GM03348 (cell line): ENCODE measurements at places on chromosomes 6 and 20.

DNA sequence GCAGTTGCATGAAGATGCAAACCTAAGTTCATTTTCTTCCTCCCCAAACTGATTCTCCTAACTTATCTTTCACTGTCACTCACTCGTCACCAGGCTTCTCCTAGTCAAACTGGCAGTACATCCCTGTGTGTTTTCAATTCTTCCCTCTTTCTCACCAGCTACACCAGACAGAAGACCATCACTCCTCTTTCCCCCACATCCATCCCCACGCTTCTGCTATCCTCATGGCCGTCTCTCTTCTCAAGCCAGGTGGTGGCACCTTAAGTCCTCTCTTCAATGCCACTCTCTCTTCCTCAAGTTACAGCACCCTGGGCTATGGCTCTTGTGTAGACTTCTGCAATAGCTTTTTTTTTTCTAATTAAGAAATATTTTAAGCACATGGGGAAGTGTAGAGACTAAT lies 14.4 kb upstream of the TREM2 start:
- no peak for DNase-seq

DNA sequence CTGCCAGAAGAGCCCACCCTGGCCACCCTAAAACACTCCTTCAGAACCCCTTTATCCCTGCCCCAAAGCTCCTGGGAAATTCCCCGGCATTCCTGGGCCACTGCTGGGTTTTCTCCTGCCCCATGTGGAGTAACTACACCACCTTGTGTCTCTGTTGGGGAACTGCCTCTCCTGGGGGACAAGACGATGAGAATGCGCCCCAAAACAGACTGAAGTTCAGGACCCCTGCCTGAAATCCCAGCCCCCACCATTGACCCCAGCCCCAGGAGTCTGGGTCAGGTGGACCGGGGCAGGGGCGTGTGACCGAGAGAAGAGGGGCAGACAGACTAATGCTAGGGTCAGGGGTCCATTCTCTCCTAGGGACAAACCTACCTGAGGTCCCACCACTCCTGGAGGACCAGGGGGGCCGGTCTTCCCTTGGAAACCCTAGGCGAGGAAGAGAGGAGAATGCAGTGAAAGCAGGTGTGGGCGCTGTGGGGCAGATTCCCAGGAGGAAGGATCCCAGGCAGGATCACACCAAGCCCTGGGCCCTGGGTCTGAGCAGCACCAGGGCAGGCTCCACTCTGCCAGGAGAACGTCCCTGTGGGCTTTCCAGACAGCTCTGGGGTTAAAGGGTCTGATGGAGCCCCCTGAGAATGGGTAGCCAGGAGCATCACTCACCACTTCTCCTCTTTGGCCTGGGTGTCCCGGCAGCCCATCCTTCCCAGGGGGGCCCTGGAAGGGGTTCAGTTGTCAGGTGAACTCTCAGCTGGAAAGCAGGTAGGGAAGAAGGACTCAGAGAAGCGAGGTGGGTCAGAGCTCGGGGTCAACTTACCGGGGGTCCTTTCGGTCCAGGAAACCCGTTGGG lies 19.4 kb downstream of the COL11A2 start:
- DNase-seq = peak; percentile 79

DNA sequence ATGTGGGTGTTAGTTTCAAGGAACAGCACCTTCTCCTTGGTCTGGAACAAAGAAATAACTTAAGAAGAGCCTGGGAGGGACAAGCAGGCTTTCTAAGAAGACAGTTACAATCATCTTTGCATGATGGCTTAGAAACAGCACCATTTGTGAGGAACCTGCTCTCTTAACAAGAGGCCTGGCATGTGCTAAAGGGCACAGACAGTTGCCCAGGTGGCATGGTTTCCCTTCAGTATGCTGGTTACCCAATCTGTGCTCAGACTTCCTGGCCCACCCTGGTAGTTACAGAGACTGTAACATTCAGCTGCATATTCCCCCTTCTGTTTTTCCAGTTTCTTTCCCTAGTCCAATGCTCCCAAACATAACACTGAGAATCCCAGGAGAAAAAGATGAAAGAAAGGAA lies 84.0 kb downstream of the CHD6 start:
- DNase-seq = no peak

- DNase-seq = peak; percentile 34
Observed at GRCh38 chr6:73523434-73524123, 2.7 kb upstream of the EEF1A1 start.

DNA sequence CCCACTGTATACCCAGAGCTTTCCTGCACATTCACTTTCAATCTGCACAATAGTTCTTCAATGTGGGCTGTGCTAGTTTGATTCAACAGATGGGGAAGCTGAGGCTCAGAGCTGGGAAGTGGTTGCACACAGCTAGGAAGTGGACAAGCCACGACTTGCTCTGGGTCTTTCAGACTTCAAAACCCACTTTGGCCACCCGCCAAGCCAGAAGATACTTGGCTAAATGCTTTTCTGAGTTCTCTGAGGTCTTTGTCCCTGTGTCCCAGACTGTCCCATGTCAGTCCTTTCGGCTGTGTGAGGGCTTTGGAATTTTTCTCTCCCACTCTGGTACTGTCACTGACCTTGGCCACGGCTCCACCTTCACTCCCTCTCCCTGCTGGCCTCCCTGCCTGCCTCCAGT lies 10.6 kb downstream of the PDYN start:
- DNase-seq = no peak

GRCh38 chr20:59334651-59335300 lies 34.4 kb downstream of the EDN3 start:
- DNase-seq = no peak

DNA sequence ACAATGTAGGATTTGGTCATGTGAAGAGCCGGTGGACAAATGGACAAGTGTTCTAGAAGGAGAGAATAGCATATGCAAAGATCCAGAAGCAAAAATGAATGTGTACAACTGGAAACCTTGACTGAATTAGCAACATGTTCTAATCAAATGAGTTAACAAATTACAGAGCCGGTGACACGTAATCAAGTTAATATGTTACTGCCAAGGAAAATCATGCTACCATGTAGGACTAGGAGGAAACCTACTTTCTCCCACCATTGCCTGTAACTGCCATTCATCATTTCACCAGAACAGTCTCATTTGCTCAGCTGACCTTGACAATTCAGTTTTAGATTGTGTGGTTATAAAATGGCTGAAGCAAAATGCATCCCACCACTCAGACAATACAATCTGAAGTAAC lies 179.4 kb downstream of the KIF16B start:
- no peak for DNase-seq

DNA sequence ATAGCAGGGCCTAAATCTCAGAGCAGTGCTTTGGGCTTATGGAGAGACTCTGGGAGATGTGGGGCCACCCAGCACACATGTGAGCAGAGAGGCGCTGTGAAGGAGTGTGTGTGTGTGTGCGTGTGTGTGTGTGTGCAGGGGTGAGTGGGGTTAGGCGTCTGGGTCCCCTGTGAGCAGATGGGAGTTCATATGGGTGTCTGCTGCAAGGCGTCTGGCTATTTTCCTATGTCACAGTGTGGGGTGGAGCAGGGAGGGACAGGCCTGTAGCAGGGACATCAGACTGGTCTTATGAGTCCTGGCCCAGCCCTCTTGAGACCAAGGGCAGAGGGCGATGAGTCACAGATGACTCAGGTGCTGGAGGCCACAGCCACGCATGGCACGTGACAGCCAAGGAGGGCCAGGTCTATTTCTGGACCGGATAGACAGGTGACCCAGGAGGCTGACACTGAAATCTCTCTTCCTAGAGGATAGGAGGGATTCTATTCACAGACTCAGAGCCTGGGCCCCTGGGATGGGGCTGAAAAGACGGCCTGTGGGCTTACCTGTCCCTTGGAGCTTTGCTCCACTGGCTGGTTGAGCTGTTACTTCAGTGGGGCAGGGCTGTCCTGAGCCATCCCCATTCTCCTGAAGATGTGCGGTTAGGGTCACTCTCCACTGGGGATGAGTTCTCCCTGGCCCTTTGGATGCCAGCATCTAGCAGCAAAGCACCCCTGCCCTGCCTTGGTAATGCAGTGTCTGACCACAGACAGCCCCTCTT lies 28.9 kb downstream of the VEGFA start:
- DNase-seq = peak; percentile 67

- no peak for DNase-seq
Observed at GRCh38 chr6:93894521-93894920, 475.2 kb upstream of the EPHA7 start.

GRCh38 chr6:23499549-23499948 lies 626.5 kb upstream of the NRSN1 start:
- no peak for DNase-seq

DNA sequence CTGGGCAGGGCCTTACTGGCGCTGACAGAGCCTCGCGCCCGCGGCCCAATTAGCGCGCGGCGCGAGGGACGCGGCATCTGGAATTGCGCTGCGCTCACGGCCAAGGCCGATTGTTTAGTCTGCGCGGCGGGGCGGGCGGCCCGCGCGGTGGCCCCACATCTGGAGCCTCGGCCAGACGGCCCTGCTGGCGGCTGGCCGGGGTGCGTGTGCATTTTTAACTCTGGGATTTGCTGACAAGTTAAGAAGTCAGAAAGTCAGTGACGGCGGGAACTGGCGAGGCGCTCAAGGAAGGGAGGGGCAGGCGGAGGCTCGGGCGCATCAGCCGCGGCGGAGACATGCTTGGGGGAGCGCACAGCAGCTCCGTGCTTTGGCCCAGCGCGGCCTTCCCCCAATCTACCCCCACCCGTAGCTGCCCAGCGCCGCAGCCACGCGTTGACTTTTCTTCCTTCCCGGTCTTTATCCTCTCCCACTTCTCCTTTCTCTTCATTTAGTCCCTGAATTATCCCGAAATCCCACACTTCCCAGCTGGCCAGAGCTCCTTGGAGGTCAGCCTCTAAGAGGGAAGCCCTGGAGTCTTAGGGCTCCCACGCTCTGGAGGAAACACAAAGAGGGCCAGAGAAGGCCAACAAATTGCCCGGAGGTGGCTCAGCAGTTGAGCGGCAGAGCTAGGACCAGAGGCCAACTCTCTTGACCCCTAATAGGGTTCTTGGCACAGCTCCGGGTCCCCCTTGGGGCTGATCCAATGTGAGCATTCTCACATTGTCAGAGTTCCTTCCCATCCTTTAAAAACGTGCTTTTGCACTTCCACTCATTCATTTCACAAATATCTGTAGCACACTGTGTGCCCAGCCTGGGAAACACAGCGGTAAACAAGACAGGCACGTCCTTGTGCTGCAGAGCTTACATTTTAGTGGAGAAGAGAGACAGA lies 40.8 kb upstream of the FOXP4 start:
- peak; percentile 87 for DNase-seq

DNA sequence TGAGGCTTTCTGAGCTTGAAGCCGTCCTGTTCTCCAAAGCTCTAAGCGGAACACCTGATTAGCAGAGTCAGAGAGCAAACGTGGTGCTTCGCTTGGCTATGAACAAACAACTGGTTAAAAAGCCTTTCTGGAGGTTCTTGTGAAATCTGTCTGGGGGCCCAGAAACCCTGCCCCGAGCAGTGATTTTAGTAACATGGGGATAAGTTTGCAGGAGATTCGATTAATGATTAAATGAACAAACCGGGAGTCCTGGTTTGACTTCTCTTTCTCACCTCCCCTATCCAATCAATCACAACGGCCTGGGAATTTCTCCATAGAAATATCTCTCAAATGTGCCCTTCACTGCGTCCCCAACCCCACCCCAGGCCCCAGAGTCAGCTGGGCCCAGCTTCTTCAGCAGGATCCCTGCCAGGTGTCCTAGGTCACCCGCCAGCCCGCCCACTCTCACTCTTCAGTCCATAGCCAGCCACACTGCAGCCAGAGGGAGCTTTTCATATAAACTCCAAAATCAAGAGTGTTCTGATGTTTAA lies 43.6 kb downstream of the ZDHHC14 start:
- DNase-seq = no peak

DNA sequence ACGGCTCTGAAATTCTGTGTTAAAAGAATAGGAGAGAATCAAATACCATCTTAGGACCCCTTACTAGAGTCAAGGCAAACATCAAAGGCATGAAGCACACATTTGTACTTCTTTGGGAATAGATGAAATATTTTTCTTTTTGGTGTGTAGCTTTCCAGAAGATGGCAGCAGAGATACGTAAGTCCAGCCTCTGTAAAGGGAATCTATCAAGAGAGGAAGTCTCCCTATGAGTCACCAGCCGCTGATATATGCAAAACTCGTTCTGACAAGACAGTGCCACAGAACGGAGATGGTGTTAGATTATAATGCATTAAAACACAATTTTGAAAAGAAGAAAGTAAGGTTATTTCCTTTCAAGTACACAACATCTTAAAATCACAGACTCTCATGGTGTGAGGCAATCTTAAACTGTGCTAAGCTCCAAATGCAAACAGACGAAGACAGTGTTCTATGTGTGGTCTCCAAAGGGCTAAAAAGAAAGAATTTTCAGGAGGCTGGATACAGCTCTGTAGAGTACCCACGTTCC lies 120.0 kb upstream of the AGPAT4 start:
- peak; percentile 89 for DNase-seq

DNA sequence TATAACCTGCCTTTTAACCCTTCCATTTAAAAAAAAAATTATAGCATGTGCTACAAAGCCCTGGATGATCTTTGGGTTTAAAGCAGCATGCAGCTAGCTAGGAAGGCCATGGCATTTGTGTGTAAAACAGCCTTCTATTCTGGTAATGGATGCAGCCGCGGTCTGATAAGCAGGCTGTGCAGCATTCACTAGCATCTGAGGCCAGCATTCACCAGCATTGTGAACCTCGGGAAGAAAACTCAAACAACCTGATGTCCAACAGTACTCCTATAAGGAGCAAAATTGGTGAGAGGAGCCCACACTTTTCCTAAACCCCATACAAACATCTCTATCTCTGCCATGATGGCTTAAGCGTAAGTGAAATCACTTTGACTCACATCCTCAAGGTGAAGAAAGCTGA lies 265.5 kb downstream of the PTPRT start:
- DNase-seq = no peak

DNA sequence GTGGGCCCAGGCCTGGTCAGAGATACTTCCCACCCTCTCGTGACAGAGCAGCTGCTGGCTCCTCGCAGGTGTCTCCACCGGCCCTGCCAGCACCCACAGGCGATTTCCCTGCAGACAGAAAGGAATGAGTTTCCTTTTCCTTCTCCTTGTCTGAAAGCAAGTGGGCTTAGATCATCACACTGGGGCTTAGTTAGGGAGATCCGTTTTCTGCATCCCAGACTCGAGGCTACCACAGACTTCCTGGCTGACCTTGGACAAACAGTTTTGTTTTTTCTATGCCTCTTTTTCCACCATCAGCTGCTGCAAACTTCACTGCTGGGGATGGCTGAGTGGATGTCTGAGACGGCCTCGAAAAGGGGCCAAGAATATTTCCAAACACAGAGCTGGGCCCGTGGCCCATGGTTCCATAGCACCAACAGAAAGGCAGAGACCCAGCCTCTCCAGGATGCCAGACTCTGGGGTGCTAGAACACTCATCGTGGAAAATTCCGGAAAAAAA lies 86.5 kb downstream of the BANF2 start:
- DNase-seq = peak; percentile 65

- no peak for DNase-seq
Observed at GRCh38 chr6:110285306-110286060, 72.7 kb downstream of the METTL24 start.

DNA sequence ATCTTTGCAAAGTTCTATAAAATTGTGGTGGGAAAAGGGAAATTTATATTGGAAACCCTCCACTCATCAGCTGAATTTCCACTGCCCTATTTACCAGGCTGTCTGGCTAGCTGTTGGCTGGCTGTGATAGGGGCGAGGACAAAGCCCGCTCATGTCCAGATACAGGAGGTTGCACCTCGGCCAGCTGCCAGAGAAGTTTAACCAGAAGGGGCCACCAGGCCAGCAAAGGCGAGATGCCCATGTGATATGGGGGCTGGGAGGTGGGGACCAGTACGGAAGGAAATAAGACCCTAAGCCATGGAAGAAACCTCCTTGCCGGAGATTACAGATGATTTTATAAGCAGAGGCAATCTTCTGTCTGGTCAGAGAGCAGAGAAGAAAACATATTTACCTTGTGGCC lies 143.8 kb downstream of the FNDC1 start:
- no peak for DNase-seq
